Esophagus squamous epithelium (tissue), 5 donors: ENCODE measurements at places on chromosomes 1 and 21.

GRCh38 chr1:24894002-24894401 is 36.1 kb downstream of the RUNX3 start:
- DNase-seq, result no peak

- DNase-seq, result no peak
Observed at GRCh38 chr1:6218375-6219164, 12.7 kb downstream of the RNF207 start.

- DNase-seq, result no peak
Observed at GRCh38 chr1:87203904-87204303, 124.8 kb upstream of the LMO4 start.

GRCh38 chr21:46157396-46157986 is 2.1 kb upstream of the FTCD start:
- DNase-seq, result no peak

DNA sequence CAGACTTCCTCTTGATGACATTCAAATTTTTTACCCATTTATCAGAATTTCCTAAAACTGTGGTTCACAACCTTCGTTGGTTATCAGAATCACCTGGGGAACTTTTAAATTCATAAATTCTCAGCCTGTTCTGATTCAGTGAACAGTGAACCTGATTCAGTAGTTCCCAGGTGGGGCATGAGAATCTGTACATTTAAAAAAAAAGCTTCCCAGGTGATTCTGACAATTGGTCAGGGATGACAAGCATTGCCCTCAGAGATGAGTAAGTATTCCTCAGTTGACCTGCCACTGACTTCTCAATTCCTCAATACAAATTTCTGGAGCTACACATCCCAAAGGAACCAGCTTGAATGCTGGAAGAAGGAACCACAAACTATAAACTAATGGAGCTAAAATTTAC is 23.5 kb upstream of the CR2 start:
- no peak for DNase-seq

DNA sequence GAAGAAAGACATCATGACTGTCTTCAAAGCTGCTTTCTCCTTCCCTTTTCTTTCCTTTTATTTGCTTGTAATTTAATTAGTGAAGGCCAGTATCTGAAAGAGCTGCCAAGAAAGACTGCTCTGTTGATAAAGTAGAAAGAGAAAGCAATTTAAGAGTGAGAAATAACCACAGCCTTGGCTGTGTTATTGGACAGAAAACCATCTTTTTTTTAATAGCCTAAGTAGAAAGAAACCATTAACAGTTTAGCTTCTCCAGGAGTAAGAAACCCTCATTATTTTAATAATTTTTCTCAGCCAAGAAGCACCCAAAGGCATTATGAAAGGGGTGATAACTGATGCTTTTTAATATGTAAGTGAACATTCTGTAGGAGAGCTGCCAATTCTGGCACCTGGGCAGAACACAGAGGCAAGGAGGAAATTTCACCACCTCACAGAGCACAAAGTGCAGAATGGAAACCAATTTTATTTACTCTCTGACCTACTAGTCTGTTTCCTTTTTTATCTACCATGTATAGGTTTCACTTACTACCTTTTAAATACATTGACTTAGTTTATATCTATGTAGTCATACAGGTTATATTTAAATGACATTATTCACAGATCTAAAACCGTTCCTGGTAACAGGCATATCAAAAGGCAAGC is 703.2 kb downstream of the MRPL39 start:
- no peak for DNase-seq

GRCh38 chr1:32903991-32904785 is 3.0 kb upstream of the TMEM54 start:
- no peak for DNase-seq

- no peak for DNase-seq
Observed at GRCh38 chr1:108478429-108479015, 28.4 kb downstream of the NBPF6 start.

- DNase-seq, result no peak
Observed at GRCh38 chr1:6062670-6063069, 17.0 kb downstream of the KCNAB2 start.

DNA sequence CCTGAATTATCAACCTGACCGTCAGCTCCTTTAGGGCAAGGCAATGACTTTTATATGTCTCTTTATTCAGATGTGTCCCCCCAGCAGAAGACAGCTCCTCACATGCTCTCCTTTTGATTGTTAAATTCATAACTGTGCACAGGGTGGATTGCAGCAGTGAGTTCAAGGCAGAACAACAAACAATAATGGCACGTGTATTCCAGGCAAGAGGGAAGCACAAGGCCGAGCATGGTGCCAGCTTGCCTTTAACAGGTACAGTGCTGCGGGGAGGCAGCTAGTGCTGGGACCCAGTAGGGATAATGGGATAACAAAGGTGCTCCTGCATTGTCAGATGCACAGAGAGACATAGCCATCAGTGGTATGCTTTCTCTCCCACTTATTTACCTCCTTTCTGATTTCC is 248.4 kb downstream of the RHOU start:
- no peak for DNase-seq
